ENCODE measurements at places on chromosomes 3 and 15.

DNA sequence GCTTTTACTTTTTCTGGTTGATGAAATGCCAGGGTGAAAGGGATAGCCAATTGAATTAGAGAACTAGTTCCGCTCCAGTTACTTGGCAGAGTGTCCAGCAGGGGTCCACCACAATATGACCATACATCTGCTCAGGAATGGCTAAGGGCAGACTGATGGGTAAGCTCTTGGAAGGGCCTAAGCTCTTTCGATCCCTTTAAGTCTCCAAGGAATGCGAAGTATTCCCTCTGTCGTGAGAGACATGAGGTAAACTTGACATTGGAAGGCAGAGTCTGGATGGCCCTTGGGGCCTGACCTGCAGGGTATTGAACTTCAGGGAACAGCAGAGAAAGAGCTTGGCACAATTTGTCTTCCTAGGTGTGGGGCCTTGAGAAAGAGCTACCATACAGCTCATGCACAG, 805.8 kb downstream of the PLOD2 start:
- no peak for DNase-seq

GRCh38 chr3:120364821-120365220, 15.7 kb upstream of the LRRC58 start:
- DNase-seq = no peak

DNA sequence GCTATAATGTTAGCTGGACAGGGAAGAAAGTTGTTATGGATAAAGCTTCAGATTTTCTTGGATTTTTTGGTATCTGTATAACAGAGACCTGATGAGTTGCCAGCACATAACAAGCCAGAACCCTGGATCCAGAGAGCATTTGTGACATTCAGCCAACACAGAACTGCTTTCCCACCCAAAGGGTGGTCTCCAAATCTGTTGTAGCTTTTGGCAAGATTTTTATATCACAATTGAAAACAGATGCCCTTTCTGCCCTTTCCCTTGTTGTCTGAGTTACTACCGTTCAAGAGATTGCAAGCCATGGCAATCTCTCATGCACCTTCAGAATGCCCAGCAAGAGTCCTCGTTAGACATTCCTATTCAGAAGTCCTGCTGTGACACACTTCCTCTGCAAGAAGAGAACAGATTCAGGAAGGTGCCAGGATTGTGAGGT, 107.6 kb upstream of the FGF7 start:
- no peak for DNase-seq

- DNase-seq = no peak
Observed at GRCh38 chr15:44694416-44694815, 16.7 kb downstream of the PATL2 start.

DNA sequence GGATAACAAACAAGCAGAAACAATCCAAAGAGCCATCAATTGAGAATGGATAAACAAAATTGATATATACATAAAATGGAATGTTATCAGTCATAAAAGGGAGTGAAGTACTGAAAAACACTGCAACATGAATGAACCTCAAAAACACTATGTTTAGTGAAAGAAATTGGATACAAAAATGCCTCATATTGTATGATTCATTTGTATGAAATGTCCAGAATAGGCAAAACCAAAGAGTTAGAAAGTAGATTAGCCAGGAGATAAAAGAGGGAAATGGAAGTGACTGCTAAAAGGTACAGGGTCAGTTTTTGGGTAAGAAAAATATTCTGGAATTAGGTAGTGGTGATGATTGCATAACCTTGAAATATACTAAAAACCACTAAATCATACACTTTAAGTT, 9.8 kb upstream of the SLC25A36 start:
- DNase-seq = no peak

DNA sequence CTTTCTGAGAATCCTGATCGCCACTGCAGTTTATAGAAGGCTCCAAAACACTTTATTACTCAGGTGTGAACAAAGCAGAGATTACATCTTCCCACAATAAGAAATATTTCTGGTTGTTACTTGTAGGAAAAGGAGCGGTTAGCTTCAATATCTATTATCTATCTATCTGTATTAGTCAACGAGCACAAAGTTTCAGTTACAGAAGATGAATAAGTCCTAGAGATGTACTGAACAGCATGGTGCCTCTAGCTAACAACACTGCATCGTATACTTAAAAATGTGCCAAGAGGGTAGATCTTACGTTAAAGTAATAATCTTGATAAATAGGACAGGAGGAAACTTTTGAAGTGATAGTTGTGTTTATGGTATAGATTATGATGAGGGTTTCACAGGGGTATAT, 10.9 kb upstream of the CCR3 start:
- DNase-seq = no peak

DNA sequence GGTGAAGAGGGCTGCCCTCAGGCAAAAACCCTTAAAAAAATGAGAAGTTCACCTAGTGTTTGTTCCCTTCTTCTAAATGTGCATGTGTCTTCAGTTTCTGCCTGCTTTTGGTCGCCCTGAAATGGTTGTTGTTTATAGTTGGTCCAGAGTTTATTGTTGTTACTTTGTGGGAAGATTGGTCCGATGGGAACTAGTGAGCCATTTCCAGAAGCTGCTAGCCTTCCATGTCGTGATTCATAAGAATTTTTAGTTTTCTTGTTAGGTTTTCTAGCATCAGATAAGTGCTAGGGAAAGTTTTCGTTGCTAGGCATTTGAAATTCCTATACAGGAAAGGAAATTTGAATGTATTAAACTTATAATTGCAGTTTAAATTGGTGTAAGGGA, 33.7 kb downstream of the IFT122 start:
- DNase-seq = no peak

DNA sequence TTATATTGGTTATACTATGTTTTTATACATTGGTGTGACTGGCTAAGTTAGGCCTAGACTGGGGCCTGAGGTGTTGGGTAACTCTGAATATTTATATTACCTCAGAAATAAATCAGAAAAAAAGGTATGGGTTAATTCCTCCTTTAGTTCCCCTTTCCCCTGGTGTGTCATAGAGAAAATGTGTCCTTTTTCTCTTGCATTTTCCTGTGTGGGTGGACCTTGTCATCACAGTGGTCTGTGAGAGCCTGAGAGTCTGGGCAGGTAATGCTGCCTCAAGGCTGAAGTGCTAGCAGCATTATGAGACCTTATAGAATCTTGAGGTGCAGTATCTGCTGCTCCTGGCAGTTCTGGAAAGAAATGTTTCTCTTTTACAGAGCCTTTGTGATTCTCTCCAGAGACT, 69.7 kb downstream of the PCOLCE2 start:
- DNase-seq = no peak

All from CD4-positive, alpha-beta T cell treated with Interleukin-4 for 4 hours (primary cell).